NCI-H1694 treated with DMSO at 0.1 percent for 48 hours (cell line): ENCODE measurements at places on chromosomes 11 and 22.

- no peak for DNase-seq
These were observed 17.5 kb downstream of the MRGPRG start for GRCh38 chr11:3201112-3201581.

DNA sequence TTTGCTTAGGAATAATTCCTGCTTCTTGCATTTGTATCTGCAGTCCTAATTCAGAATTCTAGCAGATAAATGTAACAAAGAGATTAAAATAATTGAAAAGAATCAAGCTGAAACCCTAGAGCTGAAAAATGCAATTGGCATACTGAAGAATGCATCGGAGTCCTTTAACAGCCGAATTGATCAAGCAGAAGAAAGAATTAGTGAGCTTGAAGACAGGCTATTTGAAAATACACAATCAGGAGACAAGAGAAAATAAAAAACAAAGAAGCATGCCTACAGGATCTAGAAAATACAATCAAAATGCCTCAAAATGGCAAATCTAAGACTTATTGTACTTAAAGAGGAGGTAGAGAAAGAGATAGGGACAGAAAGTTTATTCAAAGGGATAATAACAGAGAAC, 8.2 kb downstream of the TREH start:
- no peak for DNase-seq

DNA sequence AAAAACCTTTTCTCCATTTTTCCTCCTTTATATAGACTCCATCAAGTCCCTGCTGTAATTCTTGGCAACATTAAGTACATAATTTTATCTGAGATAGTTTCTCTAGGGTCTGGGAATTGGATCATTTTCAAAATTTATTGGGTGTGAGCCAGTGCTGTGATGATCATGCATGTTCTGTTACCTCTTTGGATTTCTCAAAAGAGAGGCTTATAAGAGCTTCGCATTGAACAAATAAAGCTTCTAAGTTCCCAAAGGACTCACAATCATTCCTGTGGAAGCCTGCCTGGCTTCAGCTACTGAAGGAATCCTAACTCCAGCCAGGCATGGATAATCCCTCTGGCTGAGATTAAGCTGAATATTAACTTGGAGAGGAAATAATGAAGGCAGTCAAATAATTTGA, 208.5 kb downstream of the RAB38 start:
- no peak for DNase-seq

DNA sequence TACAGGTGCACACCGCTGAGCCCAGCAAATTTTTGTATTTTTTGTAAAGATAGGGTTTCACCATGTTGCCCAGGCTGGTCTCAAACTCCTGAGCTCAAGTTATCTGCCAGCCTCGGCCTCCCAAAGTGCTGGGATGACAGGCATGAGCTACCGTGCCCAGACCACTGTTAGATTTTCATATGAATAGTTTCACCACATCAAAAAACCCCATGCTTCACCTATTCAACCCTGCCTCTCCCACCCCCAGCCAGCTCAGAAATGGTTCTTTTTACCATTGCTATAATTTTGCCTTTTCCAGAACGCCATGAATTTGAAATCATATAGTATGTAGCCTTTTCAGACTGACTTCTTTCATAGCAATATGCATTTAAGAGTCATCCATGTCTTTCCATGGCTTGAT, 37.9 kb downstream of the CDPF1 start:
- no peak for DNase-seq

GRCh38 chr22:31917227-31917921, 27.0 kb upstream of the YWHAH start:
- DNase-seq, result no peak

- DNase-seq, result no peak
These were observed 8.6 kb downstream of the SLC25A1 start for GRCh38 chr22:19169947-19170318.

DNA sequence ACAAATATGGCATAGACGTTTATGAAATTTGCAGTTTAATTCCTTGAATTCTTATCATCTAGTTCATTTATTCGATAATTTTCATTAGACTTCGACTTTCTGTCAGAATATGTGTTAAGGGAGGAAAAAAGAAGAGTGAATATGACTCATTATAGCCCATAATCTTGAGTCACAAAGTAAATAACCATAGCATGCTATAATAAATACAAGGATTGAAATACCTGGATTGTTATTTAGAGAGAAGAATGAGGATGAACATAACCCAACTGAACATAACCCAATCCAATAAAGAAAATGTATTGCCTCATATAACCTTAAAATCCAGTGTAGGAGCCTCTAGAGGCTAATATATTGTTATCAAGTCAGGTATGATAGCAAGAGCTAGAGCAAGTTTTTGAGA, 1858.3 kb upstream of the RAG2 start:
- no peak for DNase-seq

DNA sequence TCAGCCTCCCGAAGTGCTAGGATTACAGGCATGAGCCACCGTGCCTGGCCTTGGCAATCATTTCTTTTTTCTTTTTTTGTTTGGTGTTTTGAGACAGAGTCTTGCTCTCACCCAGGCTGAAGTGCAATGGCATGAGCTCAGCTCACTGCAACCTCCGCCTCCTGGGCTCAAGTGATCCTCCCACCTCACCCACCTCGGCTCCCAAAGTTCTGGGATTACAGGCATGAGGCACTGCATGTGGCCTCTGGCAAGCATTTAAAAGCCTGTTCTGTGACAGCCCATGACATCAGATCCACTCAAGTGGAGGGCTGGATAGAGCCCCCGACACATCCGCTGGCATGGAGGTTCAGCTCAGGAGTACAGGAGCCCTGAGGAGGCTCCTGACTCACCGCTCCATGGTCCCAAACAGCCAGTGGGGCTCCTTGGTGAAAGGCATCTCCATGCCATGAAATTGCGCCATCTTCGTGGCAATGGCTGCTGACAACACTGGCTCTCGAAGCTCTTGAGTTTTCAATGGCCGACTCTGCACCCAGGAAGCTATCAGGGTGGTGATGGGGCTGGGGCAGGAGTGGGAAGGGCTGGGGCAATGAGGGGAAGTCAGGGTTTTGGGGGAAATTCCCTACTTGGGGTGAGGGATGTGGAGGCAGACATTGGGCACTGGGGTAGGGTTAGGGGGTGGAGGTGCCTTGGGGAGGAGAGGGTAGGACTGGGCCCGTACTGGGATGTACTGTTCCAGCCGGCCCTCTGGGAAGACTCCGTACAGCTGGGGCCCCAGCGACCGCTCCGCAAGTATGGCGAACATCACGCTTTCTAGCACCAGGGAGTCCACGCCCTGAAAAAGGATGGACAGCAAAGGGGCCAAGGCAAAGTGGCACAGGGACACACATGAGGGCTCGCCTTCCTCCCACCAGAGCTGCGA, 1.4 kb downstream of the CHKB start:
- DNase-seq, result no peak

DNA sequence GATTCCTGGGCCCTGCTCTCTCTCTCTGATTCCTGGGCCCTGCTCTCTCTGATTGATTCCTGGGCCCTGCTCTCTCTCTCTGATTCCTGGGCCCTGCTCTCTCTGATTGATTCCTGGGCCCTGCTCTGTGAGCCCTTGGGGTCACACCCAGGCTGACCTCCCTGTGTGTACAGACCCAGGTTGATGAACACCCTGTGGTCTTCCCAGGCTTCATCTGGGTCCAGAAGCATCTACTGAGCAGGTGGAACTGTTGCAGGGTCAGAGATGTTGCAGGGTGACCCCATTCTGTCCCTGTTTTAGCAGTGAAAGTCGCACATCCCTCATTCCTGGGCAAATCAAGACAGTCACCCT, 16.3 kb upstream of the GDPD5 start:
- no peak for DNase-seq

DNA sequence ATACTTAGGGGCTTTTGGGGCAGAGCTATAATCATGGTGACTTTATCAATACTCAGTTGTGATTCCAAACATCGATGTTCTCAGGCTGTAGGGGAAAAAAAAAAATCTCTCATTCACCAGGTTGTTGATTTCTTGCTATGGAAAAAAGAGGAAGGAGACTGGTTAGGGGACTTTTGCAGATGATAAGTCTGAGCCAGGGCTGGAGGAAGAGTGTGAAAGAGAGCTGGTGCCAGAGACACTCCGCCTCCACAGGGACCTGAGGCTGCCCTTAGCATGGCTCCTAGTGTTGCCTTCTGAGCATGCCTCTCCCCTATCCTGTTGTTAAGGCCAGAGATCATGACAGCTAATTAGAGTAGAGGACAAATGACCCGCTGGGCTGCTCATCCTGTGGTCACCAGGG, 16.9 kb downstream of the UPB1 start:
- DNase-seq, result no peak

GRCh38 chr22:46064228-46064965, 85.9 kb upstream of the PPARA start:
- DNase-seq, result peak; percentile 86

DNA sequence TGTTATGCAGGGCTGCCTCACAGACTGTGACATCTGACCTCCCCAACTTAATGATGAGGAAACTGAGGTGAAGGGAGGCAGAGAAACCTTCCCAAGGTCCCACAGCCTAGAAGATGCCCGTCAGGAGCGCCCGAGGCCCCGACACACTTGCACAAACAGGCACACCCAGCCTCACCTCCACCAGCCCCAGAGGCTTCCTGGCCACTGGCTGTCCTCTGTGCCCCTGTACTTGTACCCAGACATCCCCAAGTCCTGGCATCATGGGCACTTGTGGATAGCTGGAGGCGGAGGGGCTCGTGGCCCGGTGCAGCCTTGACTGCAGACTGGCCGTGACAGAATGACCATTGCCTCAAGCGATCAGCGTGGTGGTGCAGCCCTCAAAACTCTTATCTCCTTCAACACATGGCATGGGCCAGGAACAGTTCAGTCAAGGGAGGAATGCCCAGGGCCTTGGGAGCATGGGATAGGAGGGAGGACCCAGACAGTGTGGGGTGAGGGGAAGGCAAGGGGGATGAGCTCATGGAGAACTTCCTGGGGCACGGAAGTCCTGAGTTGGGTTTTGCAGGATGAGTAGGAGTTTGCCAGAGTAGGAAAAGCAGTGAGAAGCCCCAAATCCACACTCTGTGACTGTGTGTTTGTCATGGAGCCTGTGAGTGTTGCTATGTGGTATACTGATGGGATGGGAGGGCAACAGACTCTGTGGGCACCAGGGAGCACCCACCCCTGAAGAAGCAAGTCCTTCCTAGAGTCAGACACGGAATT, 25.8 kb upstream of the PPARA start:
- no peak for DNase-seq

- no peak for DNase-seq
These were observed 2.6 kb upstream of the NUDT8 start for GRCh38 chr11:67632175-67632981.

- DNase-seq, result no peak
These were observed 5.3 kb downstream of the NEAT1 start for GRCh38 chr11:65427691-65428577.

- no peak for DNase-seq
These were observed 2.0 kb downstream of the IFT27 start for GRCh38 chr22:36773935-36774334.

DNA sequence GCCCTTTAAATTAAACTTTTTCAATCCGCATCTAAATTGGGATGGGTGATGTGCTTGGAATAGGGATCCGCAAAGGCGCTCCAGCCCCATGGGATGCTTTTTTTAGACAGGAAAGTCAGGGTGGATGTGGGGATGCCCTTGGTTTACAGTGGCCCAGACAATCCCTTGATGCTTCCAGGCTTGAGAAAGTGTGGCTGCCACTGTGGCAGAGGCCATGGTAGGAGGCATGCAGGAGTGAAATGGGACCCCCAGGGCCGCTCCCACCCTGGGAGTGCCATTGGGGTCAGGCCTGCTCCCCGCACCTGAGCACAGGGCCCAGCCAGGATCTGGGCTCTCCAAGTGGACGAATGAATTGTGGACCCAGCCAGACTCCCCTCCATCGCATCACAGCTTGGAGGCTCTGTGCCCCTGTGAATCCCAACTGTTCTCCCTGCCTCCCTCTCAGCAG, 75.8 kb downstream of the COMMD9 start:
- DNase-seq, result no peak

DNA sequence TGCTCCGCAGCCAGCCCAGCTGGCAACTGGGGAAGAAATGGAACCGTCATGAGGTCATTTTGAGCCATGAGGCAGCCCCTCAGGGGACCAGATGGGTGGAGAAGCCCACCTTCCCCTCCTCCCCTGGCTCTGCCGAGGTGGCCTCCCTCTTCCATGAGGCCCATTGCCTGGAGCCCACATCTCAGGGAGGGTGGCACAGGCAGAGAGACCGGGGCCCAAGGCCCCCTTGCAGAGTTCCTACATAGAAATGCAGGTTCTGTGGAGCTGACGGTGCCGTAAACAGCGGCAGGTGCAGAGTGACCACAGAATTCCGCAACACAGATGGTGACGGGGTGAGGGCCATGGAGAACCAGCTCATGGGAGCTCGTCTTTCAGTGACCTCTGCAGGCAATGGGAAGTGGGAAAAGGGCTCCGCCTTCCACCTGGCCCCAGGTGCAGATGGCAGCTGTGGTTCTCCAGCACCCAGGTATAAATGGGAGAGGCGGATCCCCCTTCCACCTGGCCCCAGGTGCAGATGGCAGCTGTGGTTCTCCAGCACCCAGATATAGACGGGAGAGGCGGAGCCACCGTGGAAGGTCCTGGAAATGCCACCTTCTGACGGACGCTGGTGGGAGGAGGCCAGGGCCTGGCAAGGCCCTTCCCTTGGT, 765.4 kb downstream of the BRD1 start:
- no peak for DNase-seq

GRCh38 chr11:9056467-9056866, 34.9 kb downstream of the SCUBE2 start:
- no peak for DNase-seq

DNA sequence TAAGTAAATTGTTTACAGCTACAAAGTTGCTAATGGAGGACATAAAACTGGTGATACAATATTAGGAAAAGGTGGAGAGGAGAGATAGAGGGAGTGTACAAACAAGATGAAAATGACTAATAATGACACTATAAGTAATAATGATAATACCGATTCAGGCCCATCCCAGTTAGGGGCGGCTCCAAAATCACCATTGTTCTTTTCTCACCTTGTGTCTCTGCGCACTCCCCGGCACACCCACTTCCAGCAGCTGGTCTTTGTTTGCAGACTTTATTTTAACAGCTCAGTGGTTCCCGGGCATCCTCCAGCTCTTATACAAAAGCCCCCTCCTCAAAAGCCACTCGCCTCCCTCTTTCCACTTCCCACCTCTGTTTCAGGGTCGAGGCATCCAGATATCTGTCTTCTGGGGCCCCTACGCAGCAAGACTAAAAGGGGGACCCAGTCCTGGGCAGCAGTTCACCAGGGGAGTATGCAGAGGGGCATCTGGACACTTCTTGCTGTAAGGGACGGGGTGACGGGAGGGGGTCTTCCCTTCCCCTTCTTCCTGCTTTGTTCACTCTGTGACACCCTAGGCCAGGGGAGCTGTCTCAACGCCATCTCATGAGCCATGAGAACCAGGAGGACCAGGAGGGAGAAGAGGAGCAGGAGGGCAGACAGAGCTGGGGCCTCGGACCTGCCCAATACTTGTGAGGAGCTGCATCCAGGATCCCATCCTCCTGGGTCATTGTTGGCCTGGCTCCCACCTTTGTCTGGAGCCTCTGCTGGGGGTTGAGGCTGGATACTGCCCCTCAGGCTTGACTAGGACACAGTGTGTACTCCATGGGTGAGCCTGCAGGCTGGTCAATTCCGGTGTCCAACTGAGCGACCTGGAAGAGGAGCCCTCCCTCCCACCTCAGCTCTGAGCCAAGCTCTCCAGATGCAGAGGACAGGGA, 2.7 kb downstream of the APOL2 start:
- DNase-seq, result no peak
